ENCODE measurements at places on chromosomes 3 and 15.

- H3K27ac ChIP-seq: no peak overlapping the region
- peaks cover 6% of the 10 kb centered on the region for H3K4me1 ChIP-seq
- no peak for DNase-seq
- H3K4me3 ChIP-seq: no peak overlapping the region
- no peaks in the 10 kb centered on the region for H3K27me3 ChIP-seq
Measured at GRCh38 chr3:126339466-126339865, 17.7 kb downstream of the KLF15 start.

- H3K36me3 ChIP-seq: no peaks in the 10 kb centered on the region
- H3K27me3 ChIP-seq: no peaks in the 10 kb centered on the region
- H3K27ac ChIP-seq: no peak overlapping the region
- DNase-seq: no peak
- no peak overlapping the region for H3K4me3 ChIP-seq
Measured at GRCh38 chr3:120496278-120497002, 45.6 kb upstream of the FSTL1 start.

- no peak for DNase-seq
- no peak overlapping the region for H3K4me3 ChIP-seq
- H3K27me3 ChIP-seq: no peaks in the 10 kb centered on the region
- H3K4me1 ChIP-seq: no peaks in the 10 kb centered on the region
- no peak overlapping the region for H3K27ac ChIP-seq
- H3K36me3 ChIP-seq: no peaks in the 10 kb centered on the region
Measured at GRCh38 chr3:94532951-94533350, 470.1 kb downstream of the NSUN3 start.

DNA sequence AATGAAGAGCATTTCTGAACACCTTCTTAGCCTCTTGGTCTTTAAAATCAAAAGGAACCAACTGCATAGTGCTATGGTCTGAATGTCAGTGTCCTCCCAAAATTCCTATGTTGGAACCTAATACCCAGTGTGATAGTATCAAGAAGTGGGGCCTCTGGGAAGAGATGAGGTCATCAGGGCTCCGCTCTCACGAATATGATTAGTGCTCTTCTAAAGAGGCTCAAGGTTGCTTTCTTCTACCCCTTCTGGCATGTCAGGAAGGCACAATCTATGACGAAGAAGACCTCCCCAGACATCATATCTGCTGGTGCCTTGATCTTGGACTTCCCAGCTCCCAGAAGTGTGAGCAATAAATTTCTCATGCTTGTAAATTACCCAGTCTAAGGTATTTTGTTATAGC, 209.5 kb downstream of the MAGI1 start:
- H3K4me3 ChIP-seq: no peak overlapping the region
- H3K4me1 ChIP-seq: peaks cover 38% of the 10 kb centered on the region
- no peak for DNase-seq
- no peak overlapping the region for H3K27ac ChIP-seq

- H3K36me3 ChIP-seq: no peaks in the 10 kb centered on the region
- peak; percentile 20 for DNase-seq
- H3K4me1 ChIP-seq: peaks cover 7% of the 10 kb centered on the region
- no peaks in the 10 kb centered on the region for H3K27me3 ChIP-seq
- no peak overlapping the region for H3K4me3 ChIP-seq
Measured at GRCh38 chr3:154759966-154760365, 320.2 kb upstream of the MME start.

- no peaks in the 10 kb centered on the region for H3K27me3 ChIP-seq
- no peak overlapping the region for H3K4me3 ChIP-seq
- DNase-seq: no peak
- H3K36me3 ChIP-seq: no peaks in the 10 kb centered on the region
Measured at GRCh38 chr3:66023738-66024385, 14.9 kb downstream of the MAGI1 start.

GRCh38 chr15:34349769-34350168, 6.7 kb downstream of the NUTM1 start:
- no peaks in the 10 kb centered on the region for H3K36me3 ChIP-seq
- H3K4me3 ChIP-seq: no peak overlapping the region
- no peaks in the 10 kb centered on the region for H3K4me1 ChIP-seq

DNA sequence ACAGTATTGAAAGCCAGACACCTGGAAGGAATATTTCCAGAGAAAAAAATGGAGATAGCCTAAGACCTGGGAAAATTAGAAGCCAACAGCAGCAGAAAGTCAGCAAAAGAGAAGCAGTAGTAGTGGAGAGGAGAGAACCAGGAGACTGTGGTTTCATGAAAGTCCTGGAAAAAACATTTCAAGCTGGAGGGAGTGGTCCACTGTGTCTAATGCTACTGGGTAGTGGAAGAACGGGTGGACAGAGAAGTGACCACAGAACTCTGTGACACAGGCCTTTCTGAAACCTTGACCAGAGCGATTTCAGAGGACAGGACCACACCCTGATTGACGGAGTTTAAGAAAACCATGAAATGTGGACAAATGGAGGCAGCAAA, 15.3 kb upstream of the SH3BP5 start:
- no peak for DNase-seq
- H3K4me3 ChIP-seq: no peak overlapping the region
- no peak overlapping the region for H3K27ac ChIP-seq
- no peaks in the 10 kb centered on the region for H3K36me3 ChIP-seq
- H3K4me1 ChIP-seq: no peaks in the 10 kb centered on the region

DNA sequence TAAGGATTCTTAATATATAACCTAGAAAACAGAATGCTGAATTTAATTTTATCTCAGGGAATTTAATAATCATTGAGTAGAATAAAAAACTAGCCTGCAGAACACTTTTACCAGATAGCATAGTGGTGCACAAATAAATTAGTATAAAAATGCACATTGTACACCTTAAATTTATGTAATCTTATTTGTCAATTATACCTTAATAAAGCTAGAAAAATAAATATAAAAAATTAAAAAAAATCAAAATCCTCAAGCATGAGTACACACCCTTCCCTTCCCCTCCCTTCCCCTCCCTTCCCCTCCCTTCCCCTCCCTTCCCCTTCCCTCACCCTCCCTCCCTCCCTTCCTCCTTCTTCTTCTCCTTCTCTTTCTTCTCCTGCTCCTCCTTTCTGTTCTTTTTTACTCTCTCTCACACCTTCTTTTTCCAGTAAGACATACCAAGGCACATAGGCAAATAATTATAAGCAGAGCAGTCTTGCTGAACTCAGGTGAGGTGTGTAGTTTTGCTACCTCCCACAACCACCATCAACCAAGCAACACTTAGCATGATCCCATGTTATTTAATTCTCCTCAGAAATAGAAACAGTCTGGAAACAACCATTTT, 1395.0 kb downstream of the ZPLD1 start:
- no peak overlapping the region for H3K4me3 ChIP-seq
- no peaks in the 10 kb centered on the region for H3K4me1 ChIP-seq
- H3K27ac ChIP-seq: no peak overlapping the region
- H3K27me3 ChIP-seq: no peaks in the 10 kb centered on the region
- no peak for DNase-seq

DNA sequence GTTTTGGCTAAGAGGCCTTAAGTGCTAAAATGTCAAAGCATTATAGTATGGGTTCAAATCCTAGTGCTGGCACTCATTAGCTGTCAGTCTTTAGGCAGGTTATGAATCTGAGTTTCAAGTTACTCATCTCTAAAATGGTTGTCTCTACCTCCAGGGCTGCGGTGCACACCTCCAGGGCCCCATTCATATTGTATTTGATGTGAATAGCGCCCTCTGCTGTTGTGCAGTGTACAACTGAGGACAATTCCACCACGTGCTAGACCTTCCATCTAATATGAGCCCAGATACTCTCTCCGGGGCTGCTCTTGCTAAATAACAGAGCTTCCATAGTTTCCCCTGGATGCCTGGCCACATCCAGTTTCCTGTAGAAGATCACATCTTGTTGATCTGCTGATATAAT, 54.3 kb downstream of the OXNAD1 start:
- no peak overlapping the region for H3K27ac ChIP-seq
- DNase-seq: peak; percentile 62
- no peaks in the 10 kb centered on the region for H3K27me3 ChIP-seq
- no peaks in the 10 kb centered on the region for H3K36me3 ChIP-seq
- H3K4me3 ChIP-seq: no peak overlapping the region

DNA sequence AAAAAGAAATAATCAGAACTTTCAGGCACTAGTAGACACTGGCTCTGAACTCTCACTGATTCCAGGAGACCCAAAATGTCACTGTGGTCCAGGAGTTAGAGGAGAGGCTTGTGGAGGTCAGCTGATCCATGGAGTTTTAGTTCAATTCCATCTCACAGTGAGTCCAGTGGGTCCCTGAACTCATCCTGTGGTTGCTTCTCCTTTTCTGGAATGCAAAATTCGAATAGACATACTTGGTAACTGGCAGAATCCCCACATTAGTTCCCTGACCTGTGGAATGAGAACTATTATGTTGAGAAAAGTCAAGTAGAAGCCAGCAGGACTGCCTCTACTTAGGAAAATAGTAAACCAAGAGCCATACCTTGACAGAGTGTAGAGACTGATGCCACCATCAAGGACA, 87.3 kb upstream of the OXTR start:
- H3K36me3 ChIP-seq: no peaks in the 10 kb centered on the region
- H3K27ac ChIP-seq: no peak overlapping the region
- H3K27me3 ChIP-seq: no peaks in the 10 kb centered on the region
- H3K4me1 ChIP-seq: no peaks in the 10 kb centered on the region
- DNase-seq: no peak
- H3K4me3 ChIP-seq: no peak overlapping the region
